ENCODE measurements at places on chromosomes 5 and 9.

- DNase-seq = peak; percentile 78
Observed at GRCh38 chr5:1182633-1183423, 18.6 kb upstream of the SLC6A19 start.

GRCh38 chr5:172858511-172858989, 24.5 kb downstream of the ERGIC1 start:
- DNase-seq = peak; percentile 66

DNA sequence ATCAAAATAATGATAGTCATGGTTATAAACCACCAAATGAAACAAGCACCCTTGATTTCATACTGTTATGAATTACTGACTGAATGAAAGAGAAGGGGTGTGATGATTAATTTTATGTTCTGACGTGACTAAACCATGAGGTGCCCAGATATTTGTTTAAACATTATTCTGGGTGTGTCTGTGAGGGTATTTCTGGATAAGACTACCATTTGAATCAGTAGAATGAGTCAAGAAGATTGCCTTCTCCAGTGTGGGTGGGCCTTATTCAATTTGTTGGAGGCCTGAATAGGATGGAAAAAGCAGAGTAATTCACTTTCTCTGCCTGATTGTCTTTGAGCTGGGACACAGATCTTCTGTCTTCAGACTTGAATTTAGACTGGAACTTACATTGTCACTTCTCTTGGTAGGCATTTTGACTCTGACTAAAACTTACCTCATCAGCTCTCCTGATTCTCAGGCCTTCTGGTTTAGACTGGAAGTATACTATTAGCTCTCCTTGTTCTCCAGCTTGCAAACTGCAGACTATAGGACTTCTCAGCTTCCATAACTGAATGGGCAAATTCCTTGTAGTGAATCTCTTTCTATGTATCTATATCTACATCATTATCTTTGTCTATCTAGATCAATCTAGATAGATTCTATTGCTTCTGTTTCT, 321.9 kb upstream of the TARS1 start:
- DNase-seq = no peak

GRCh38 chr9:133703591-133704399, 34.4 kb downstream of the SARDH start:
- no peak for DNase-seq

DNA sequence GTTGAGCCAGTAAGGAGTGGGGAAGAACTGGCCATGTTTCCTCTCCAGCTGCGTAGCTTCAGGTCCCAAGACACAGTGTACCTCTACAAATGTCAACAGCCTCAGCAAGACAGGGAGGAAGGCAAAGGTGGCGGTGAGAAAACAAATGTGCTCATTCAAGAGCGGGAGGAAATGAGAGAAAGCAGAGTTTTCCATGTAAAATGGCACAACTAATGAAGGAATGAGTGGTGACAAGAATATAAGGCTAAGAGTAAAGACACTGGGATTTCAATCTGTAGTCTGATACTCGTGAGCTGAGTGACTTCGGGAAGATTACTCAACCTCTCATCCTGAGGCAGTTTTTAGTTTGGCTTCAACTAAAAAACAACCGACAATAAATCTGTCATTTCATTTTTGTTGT, 67.6 kb downstream of the DPYSL3 start:
- DNase-seq = no peak

DNA sequence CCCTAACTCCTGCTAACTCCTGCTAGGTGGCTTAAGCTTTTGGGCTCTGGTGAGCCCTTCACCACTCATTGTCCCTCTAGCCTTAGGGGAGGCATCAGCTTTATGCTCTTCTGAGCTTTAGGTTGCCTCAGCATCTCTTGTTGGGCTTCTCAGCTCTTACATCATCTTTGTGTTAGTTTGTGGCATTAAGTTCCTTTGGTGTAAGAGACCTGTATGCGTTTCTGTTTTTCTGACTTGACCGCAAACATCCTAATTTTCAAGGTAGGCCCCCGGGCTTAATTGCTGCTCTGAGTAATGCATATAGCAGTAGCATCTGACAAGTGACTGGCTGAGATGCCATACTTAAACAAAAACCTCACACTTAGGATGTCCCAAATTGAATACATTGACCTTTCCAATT, 287.8 kb upstream of the TUT7 start:
- DNase-seq = no peak

DNA sequence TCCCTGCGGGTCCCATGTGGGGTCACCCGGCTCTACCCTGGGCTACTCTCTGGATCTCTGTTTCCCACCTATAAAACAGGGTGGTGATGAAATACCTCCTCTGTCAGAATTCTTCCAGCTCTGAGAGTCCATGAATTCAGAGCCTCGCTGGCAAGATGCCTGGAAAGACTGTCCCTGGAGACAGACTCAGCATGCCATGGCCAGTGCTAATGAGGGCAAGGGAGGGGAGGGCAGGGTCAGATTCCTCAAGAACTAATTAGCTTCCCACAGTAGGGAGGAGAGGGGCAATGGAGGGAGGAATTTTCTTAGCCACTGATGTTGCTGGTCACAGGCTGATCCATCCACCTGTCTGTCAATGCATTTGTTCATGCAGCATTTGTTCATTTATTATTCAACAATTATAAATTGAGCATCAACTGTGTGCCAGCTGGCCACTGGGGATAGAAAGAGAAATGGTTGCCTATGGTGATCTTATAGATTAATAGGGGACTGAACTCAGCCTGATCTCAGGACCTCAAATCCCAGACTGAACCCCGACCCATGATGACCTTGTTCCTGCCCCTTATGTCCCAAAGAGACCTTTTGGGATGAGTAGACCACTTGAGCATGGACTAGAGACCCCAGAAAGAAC, 4.7 kb downstream of the SYNPO start:
- DNase-seq = no peak

DNA sequence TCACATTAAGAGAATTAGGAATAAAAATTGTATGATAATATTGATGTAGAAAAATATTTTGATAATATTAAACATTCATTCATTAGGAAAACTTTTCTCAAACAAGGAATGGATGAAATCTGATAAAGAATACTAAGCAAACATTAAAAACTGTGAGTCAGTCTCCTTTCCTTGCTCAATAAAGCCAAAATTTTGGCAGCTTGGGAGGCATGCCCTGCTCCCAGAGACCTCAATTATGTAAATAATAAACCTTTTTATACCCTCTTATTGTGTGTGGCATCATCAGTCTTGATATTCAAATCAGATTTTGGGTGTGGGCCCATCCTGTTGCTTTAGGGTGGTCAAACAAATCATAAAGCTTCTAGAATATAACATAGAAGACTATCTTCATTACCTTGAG, 36.6 kb upstream of the CCL21 start:
- DNase-seq = no peak

- DNase-seq = peak; percentile 78
Observed at GRCh38 chr5:72611118-72611730, 104.0 kb upstream of the ZNF366 start.

GRCh38 chr5:139043157-139043905, 154.8 kb downstream of the SIL1 start:
- DNase-seq = no peak
